ENCODE measurements at places on chromosomes 3 and 15.

GRCh38 chr3:35970793-35971192 is 331.5 kb downstream of the ARPP21 start:
- DNase-seq: no peak

DNA sequence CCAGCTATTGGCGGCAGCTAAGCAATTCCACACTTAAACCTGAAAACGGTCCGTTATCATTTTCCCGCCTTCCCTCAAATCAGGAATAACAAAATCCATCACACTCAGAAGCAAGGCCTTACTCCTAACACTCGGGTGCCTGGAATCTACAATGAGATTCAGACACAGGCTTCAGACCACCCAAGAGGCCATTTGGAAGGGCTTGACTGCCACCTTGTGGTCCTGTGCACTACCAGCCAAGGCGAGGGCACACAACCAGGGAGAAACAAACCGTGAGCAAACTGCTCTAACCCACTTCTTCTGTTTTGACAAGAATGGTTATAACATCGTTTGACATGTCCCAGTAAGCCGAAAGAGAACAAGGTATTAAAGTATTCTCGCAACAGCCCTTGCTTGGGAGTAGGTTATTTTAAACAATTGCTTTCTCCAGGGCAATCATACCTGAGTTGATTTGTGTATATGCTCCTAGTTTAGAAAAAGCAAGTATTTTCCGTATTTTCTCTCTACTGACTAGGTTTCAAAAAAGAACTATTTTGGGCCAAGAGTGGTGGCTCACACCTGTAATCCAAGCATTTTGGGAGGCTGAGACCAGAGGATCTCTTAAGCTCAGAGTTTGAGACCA is 40.1 kb upstream of the TAFA4 start:
- DNase-seq: no peak

DNA sequence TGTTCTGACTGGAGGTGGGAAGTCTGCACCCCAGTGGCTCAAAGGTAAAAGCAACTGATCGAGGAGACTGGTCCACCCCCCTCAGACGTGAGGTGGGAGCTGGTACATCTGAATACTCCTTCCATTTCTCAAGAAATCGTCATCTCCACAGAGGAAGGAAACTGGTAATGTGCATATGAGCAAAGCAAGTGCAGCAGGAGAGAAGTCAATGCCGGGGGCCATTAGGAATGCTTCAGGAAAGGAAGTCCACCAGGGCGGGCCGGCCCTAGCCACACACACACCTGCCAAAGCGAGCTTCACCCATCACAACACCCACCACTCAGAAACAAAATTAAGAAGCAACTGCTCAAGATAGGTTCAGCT is 8.5 kb downstream of the TBC1D2B start:
- no peak for DNase-seq

DNA sequence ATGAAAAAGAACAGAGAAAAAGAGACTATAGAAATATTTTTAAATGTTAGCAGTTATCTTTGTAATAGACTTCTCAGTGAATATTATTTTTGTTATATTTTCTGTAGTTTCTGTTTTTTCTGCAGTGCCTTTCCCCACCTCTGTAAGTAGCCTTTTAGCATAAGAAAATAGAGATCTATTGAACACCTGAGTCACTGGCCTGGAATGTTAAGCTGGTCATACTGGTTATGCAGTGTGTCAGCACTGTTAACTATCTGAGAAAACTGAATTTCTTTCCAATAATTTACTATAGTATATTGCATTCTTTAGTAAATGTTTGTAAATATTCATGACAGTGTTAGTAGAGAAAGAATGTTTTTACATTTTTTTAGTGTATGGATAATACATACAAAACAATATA is 79.8 kb downstream of the NECTIN3 start:
- DNase-seq: peak; percentile 33

DNA sequence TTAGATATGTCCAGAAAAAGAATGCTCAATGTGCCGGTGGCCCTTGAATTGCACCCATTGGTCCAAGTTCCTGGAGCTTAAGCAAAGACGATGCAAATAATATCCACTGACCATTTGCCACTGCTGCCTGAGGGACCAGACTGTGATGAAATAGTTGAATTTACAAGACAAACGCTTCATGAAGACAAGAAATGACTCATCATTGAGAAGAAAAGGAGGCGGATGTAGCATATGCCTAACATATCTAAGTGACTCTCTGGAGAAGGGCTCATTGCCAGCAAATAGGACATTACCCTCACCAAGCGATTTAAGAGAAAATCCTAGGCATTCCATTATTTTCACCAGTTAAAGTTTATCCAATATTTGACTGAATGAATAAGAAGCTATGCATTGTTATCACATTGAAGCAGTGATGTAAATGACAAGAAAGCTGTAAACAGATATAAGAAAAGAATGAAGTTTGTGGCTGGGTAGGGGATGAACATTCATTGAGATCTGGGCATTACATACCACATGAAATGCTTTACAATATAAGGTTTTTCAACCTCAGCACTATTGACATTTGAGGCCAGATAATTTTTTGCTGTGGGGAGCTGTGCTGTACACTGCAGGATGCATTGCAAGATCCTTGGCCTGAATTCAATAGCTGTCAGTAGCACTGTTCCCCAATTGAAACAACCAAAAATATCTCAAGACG is 48.9 kb upstream of the CPNE4 start:
- no peak for DNase-seq

- DNase-seq: no peak
These were observed 51.1 kb downstream of the CHST2 start for GRCh38 chr3:143170676-143171075.
